Thoracic aorta (tissue), 2 donors: ENCODE measurements at places on chromosomes 4 and X. TPM values are rescaled to one million over a fixed set of nuclear protein-coding genes. Genes with fewer than 3 reads are reported as not detected.

Gene DOCK11
- total RNA-seq, result 30.6 TPM

Gene XAGE2
- total RNA-seq, result not detected

Gene PRR27
- total RNA-seq, result not detected

Gene PAGE2B
- total RNA-seq, result not detected

Gene STS
- 8.5 TPM for total RNA-seq

Gene PABPC1L2A
- total RNA-seq, result not detected

Gene SULT1B1
- 0.41 TPM for total RNA-seq

GRCh38 chr4:27100713-27101112 is 240.1 kb downstream of the STIM2 start:
- no peak overlapping the region for H3K27ac ChIP-seq
- no peaks in the 10 kb centered on the region for H3K27me3 ChIP-seq
- no peaks in the 10 kb centered on the region for H3K36me3 ChIP-seq
- H3K4me1 ChIP-seq, result no peaks in the 10 kb centered on the region
- DNase-seq, result no peak
- no peak overlapping the region for H3K4me3 ChIP-seq

DNA sequence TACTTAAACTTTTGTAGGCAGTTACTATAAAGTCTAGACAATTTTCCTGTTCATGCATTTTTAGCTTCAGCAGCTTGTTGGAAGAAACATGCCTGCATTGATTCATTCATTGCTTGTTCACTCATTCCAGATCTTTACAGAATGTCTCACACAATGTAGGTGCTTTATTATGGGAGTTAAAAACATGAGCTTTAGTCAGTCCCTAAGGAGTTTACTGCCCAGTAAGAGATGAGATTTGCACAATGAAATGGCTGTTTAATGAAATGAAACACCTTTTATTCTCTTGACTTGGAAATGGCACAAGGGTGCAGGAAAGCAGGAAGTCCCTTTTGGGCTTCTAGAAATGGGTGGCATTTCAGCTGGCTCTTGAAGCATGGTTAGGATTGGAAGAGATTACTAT is 2.9 kb downstream of the NOCT start:
- H3K27me3 ChIP-seq, result no peaks in the 10 kb centered on the region
- H3K27ac ChIP-seq, result no peak overlapping the region
- H3K4me3 ChIP-seq, result no peak overlapping the region
- H3K4me1 ChIP-seq, result peaks cover 27% of the 10 kb centered on the region

- H3K4me3 ChIP-seq, result no peak overlapping the region
- DNase-seq, result no peak
Observed at GRCh38 chrX:81336455-81337152, 134.7 kb downstream of the SH3BGRL start.

GRCh38 chr4:116664198-116664597 is 421.2 kb downstream of the TRAM1L1 start:
- H3K27me3 ChIP-seq, result no peaks in the 10 kb centered on the region
- H3K4me1 ChIP-seq, result no peaks in the 10 kb centered on the region
- no peak for DNase-seq
- H3K27ac ChIP-seq, result no peak overlapping the region
- no peak overlapping the region for H3K4me3 ChIP-seq

DNA sequence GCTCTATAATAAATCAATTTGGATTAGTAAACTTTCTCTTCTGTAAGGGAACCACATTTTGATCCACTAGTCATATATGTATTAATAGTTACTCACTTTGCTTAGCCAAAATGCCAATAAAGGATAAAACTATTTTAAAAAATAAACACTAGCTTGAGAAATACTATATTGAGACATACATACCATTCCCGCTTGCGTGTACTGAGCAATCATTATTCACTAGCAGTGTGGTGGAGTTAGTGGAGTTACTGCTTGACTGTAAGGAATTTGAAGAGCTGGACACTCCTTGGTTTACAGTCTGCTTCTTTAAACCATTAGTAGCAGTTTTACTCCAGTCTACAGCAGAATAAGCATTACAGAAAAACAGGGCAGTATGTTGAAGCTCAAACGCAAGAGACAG is 10.8 kb upstream of the PHKA2 start:
- H3K27me3 ChIP-seq, result no peaks in the 10 kb centered on the region
- H3K27ac ChIP-seq, result no peak overlapping the region
- DNase-seq, result no peak
- no peaks in the 10 kb centered on the region for H3K36me3 ChIP-seq

GRCh38 chr4:119100655-119101054 is 35.0 kb upstream of the MYOZ2 start:
- peaks cover 46% of the 10 kb centered on the region for H3K4me1 ChIP-seq
- no peaks in the 10 kb centered on the region for H3K36me3 ChIP-seq
- no peaks in the 10 kb centered on the region for H3K27me3 ChIP-seq
- peak overlapping the region; percentile 36 for H3K27ac ChIP-seq
- no peak overlapping the region for H3K4me3 ChIP-seq
- DNase-seq, result no peak

GRCh38 chrX:106959901-106960300 is 39.7 kb downstream of the CLDN2 start:
- H3K36me3 ChIP-seq, result peaks cover 6% of the 10 kb centered on the region
- no peak for DNase-seq
- no peak overlapping the region for H3K4me3 ChIP-seq
- no peaks in the 10 kb centered on the region for H3K27me3 ChIP-seq
- no peaks in the 10 kb centered on the region for H3K4me1 ChIP-seq
- no peak overlapping the region for H3K27ac ChIP-seq

DNA sequence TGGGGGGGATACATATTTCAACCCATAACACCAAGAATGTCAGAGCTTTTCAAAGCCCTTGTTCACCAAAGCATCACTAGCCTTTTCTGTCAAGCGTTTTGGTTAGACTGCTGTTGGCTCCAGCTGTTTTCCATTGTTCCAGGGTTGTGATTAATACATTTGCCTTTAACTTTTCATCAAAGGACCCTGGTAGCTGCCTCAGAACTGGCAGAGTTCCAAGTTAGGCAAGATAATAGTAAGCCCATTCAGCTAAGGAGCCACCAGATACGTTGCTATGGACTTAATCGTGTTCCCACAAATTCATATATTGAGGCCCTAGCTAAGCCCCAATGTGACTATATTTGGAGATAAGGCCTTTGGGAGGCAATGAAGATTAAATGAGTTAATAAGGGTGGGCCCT is 37.1 kb downstream of the ENOPH1 start:
- no peaks in the 10 kb centered on the region for H3K36me3 ChIP-seq
- H3K4me1 ChIP-seq, result no peaks in the 10 kb centered on the region
- no peak for DNase-seq
- no peak overlapping the region for H3K4me3 ChIP-seq

DNA sequence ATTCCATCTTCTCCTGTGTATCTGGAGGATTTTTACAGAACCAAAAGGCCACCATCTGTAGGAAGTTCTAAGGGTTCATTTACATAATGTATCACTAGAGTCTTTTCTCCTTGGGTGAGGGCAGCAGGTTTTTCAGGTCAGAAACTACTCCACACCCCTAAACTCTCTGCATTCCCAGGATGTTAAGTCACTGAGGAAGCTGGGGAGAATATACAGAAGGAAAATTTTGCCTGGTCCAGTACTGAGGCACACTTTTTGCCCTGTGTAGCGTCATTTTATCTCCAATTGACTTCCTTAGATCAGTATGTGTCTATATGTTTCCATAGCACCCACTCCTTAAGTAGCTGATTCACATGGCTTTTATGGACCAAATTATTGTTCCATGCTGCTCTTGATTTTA is 17.0 kb downstream of the XKRX start:
- no peaks in the 10 kb centered on the region for H3K27me3 ChIP-seq
- no peak for DNase-seq
- H3K36me3 ChIP-seq, result no peaks in the 10 kb centered on the region
- H3K4me1 ChIP-seq, result no peaks in the 10 kb centered on the region

DNA sequence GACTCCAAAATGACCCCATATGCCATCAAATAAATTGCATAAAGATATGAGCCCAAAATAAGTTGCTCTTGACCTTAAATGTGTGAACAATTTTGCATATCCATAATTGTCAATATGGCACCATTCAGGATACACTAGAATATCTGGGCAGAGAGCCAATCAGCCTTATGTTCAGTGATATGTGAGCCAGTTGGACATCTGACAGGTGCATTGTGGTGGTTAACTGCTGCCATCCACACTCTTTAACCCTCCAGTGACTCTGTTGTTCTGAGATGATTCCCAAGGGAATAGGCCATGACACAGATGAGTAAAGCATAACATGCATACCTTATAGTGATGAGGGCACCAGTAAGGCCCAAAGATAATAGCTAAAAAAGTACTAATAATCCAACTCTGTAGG is 500.1 kb downstream of the PCDH18 start:
- H3K36me3 ChIP-seq, result no peaks in the 10 kb centered on the region
- H3K27me3 ChIP-seq, result no peaks in the 10 kb centered on the region
- DNase-seq, result no peak
- H3K27ac ChIP-seq, result no peak overlapping the region
- H3K4me1 ChIP-seq, result no peaks in the 10 kb centered on the region
- no peak overlapping the region for H3K4me3 ChIP-seq

DNA sequence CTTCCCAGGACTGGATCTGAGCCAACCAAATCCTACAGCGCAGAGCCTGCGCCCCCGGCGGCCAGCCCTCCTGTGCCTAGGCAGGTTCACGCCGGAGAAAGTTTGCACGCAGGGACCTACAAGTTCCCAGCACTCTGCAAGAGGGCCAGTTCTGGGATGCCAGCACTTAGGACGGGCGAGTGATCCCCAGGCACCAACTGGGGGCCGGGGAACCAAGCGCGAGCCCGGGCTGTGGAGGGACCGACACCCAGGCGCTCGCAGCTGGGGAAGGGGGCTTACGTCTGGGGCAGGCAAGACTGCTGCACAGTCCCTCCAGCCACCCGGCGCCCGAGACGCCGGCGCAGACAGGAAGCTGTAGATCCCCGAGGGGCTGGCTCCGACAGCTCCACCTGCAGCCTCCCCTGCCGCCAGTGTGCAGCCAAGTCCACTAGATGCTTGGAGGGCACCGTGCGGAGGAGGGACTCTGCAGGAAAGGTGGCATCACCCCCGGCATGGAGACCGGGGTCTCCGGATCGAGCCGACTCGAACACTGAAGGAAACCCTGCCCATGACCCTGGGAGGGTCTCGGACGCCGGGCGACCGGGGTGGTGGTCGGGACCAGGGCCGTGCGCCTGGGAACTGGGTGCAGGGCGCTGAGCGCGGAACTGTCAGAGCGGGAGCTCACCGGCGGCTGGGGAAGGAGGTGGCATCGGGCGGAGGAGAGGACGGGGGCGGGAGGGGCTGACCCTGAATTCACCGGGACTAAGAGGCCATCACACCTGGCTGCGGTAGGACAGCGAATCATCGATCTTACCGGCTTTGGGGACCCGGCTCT is 566 bp downstream of the CORIN start:
- H3K27me3 ChIP-seq, result no peaks in the 10 kb centered on the region
- H3K27ac ChIP-seq, result no peak overlapping the region
- peak overlapping the region; percentile 71 for H3K4me3 ChIP-seq
- no peak for DNase-seq
- H3K36me3 ChIP-seq, result no peaks in the 10 kb centered on the region

DNA sequence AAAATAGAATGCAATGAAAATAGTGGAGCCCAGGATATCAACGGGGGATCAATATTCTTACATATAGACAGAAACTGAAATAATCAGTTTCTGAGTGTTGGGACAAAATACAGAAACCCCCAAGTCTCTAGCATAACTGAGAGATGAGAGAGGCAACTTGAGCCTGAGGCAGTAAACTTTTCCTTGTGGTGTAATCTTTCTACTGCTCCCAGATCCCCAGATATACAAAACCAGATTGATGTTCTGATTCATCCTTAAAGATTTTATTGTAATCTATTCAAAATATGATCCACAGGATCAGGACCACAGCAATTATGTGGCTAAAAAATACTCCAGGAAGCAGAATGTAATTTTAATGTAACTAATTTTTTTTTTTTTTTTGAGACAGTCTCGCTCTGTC is 2282.6 kb downstream of the ARAP2 start:
- no peak overlapping the region for H3K27ac ChIP-seq
- no peaks in the 10 kb centered on the region for H3K36me3 ChIP-seq
- DNase-seq, result no peak
- H3K4me3 ChIP-seq, result no peak overlapping the region

- no peak for DNase-seq
- H3K4me3 ChIP-seq, result no peak overlapping the region
- no peaks in the 10 kb centered on the region for H3K36me3 ChIP-seq
- no peaks in the 10 kb centered on the region for H3K27me3 ChIP-seq
- H3K4me1 ChIP-seq, result no peaks in the 10 kb centered on the region
Observed at GRCh38 chr4:56261027-56261426, 126.3 kb downstream of the AASDH start.

GRCh38 chr4:14217401-14217800 is 589.9 kb upstream of the BOD1L1 start:
- H3K36me3 ChIP-seq, result no peaks in the 10 kb centered on the region
- no peaks in the 10 kb centered on the region for H3K4me1 ChIP-seq
- H3K4me3 ChIP-seq, result no peak overlapping the region

GRCh38 chrX:108399418-108400165 is 38.6 kb downstream of the COL4A6 start:
- H3K36me3 ChIP-seq, result no peaks in the 10 kb centered on the region
- no peak for DNase-seq

DNA sequence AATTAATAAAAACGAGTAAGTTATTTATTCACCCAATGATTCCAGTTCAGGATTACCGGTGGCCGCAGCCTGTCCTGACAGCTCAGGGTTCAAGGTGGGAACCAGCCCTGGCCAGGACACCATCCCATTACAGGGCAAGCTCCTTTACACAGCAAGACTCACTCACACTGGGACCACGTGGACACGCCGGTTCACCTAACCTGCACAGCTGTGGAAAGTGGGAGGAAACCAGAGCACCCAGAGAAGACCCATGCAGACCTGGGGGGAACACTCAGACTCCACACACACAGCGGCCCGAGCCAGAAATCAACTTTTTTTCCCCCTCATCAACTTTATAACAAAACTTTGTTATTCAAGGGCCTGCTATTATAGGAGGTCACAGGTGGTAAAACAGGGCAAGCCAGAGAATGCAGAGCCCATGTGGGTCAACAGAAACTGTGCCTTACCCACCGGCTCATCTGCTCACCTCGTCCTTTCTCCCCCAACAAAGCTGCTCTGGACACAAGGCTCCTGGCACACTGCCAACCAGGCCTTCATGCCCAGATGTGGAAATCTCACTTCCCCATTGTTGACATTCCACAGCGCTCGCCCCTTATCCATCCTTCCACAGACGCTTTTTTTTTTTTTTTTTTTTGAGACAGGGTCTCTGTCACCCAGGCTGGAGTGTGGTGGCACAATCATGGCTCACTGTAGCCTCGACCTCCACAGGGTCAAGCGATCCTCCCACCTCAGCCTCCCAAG is 8.0 kb upstream of the ODAPH start:
- H3K4me1 ChIP-seq, result no peaks in the 10 kb centered on the region
- H3K4me3 ChIP-seq, result no peak overlapping the region
- DNase-seq, result peak; percentile 28
- no peak overlapping the region for H3K27ac ChIP-seq
- H3K27me3 ChIP-seq, result no peaks in the 10 kb centered on the region

- H3K27ac ChIP-seq, result no peak overlapping the region
- H3K4me1 ChIP-seq, result no peaks in the 10 kb centered on the region
- no peak for DNase-seq
- H3K36me3 ChIP-seq, result no peaks in the 10 kb centered on the region
Observed at GRCh38 chr4:99856166-99856565, 38.1 kb downstream of the LAMTOR3 start.

DNA sequence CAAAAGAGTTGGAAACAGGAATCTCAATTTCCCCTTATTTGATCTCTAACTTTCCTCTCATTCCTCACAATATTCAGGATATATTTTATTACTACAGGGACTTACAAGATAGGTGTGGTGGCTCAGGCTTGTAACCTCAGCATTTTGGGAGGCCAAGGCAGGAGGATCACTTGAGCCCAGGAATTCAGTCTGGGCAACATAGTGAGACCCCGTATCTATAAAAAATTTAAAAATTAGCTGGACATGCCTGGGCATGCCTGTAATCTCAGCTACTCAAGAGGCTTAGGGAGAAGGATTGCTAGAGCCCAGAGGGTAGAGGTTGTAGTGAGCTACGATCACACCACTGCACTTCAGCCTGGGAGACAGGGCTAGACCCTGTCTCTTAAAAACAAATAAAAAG is 200.4 kb downstream of the CAMK2D start:
- H3K27ac ChIP-seq, result no peak overlapping the region
- no peak overlapping the region for H3K4me3 ChIP-seq
- H3K36me3 ChIP-seq, result no peaks in the 10 kb centered on the region
